Activated CD4-positive, CD25-positive, alpha-beta regulatory T cell (primary cell): ENCODE measurements at places on chromosomes 4 and X.

- DNase-seq: no peak
These were observed 984.4 kb downstream of the RAB28 start for GRCh38 chr4:12499693-12500092.

DNA sequence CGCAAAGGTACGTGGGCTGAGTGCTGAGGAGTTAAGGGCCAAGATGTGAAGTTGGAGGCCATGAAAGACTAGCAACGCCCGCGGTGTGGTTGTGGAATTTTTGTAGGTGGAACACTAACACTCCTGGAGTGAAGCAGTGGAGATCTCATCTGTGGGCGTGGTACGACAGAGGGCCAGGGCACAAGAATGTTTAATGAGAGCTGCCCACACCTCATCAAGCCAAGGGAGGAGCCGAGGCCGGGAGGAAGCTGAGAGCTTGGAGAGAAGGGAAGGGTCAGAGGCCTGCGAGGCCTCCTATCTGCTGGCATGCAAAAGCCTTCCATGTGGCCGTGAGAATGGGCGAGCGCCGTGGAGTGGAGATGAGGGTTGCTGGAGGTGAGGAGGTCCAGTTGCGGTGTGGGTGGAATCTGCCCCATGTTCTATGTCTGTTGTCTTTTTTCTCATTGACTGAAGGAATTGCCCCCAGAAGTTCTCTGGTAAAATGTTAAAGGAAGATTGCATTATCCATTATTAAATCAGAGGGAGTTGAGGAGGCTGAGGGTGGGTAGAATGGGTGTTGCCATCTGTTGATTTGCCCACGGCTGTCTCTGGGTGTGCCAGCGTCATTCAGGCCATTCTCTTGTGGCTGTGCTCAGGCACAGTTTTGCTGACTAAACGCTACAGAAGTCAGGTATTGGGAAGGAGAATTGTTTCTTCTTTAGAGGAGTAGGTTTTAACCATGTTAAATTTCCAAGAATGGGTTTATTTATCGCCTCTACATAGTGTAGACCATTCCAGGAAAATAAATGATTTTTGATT is 19.8 kb downstream of the SNX25 start:
- DNase-seq: no peak

GRCh38 chrX:69070949-69071650 is 94.2 kb downstream of the PJA1 start:
- DNase-seq: no peak

DNA sequence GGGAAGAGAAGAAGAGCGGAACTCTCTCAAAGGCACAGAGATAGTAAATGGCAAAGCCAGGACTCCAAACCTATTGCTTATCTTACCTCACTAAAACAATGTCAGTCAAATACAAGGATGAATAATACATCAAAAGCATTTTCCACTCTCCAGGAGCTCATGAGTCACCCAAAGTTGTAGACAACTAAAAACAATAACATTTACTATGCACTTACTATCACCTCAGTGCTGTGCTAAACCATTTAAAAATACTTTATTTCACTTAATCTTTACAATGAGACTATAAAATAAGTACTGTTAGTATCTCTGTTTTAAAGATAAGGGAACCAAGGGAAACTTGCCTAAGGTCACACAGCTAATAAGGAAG is 163.2 kb upstream of the SPANXC start:
- DNase-seq: no peak

GRCh38 chr4:82528868-82529267 is 32.9 kb downstream of the TMEM150C start:
- no peak for DNase-seq

GRCh38 chrX:152876931-152877840 is 20.7 kb upstream of the ZNF185 start:
- no peak for DNase-seq

DNA sequence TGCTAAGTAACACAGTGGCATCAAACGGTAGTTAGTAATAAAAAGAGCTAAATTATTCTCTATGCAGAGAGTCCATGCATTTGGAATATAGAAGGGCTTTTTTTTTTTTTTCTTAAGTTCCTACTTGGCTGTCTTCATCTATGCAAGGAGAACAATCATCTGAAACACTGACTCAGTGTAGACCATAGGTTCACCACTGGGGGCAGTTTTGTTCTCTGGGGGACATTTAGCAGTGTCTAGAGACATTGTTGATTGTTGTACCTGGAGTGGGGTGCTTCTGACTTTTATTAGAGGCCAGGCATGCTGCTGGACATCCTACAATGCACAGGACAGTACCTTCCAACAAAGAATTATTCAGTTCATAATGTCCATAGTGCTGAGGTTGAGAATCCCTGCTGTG is 41.2 kb downstream of the TMA16 start:
- DNase-seq: no peak

DNA sequence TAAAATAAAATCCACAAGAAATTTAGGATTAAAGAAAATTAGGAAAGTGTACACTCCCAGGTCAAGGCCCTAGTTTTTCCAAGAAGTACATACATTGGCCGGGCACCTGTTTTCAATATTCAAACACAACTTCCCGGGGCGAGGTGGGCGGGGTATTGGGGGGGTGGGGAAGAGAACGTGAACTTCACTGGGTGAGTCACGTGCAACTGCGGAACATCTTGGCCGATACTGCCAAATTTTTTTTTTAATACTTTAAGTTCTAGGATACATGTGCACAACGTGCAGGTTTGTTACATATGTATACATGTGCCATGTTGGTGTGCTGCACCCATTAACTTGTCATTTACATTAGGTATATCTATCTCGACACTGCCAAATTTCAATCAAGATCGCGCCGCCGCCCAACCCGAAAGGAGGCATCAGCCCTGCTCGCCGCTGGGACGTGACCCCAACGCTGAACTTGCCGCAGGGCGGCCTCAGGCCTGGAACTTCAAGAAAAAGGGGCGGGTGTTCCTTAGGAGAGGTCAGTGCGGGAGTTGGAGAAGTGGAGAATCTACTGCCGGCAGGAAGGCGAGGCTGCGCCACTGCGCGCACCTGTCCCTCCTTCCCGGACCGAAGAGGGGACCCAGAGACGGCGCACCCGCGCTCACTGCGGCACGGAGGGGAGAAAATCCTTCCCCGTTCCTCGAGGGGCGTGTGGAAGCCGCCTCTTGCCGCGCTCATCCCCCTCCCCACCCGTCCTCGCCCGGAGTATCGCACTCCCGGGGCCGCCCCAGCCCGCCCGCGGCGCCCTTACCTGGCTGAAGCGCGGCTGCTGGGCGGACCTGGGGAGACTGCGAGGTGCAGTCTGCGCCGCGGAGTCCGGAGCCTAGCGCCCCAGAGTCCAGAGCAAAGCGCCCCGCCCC is at the start of gene TEC:
TSS of gene TEC (minus strand) at position 883 of the 905 bp plus-strand sequence. CDS start 41,224 bp downstream, outside the sequence.
- no peak for DNase-seq

DNA sequence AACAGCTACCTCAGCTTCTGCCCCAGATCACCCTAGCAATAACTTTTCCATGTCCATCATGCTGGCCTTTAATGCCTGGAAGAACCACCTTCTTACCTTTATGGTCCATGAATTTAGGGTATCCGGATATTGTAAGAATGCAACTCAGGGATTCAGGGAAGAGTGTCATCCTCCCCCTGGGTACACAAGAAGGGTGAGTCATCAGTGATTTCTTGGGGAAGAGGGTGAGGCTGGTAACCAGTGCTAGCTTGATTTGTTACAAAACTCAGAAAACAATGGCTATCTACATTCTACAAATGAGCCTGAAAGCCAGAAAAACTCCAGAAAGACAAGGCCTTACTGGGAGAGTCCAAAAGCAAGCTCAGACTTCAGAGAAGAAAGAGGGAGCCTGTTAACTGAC is 10.4 kb upstream of the NALF2 start:
- DNase-seq: no peak

DNA sequence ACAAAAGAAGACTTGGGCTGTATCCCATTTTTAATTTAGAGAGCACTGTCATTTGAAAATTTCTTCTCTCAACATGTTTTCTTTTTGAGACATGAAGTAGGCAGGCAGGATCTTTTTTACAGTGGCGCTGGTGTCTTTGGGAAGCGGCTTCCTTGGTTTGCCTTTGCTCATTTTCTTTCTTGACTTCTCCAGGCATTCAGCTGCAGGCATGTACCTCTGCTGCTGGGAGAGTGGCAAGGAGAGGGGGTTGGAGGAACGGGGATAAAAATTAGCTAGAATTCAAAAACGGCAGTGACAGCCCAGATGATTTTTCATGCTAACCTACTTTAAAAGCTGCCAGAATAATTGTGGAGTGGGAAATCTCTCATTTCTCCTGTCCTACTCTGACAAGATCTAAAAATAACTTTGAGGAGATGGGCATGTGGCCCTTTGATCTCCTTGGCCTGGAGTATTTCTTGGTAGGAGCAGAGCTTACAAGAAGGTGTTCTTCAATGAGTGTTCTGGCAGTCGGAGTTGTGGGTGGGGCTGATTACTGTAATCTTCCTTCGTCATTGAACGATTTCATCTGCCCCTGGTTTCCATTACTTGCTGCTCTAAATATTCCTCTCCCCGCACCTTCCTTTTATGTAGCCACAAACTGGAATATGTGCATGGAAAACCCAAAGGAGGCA is 54.8 kb downstream of the TBL1X start:
- no peak for DNase-seq

GRCh38 chrX:29461039-29461438 is 754.3 kb upstream of the MAGEB2 start:
- no peak for DNase-seq

GRCh38 chr4:102758241-102759160 is 2.3 kb downstream of the MANBA start:
- DNase-seq: no peak

DNA sequence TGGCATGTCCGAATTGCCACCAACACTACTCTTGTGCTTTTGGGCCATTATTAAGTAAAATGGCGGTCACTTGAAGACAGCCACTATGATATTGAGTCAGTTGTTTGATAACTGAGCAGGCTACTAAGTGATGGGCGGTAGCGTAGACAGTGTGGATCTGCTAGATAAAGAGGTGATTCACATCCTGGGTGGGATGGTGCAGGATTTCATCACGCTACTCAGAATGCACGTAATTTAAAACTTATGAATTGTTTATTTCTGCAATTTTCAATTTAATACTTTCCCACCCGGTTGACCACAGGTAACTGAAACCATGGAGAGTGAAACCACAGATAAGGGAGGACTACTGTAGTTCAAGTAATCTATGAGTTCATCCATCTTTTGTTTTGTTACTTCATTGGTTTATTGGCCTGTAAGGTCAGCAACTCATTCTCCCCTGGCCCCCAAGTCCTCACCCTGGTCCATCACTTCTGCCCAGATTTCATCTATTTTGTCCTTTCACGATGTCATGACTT is 2.9 kb downstream of the ARAF start:
- no peak for DNase-seq

- no peak for DNase-seq
These were observed 18.4 kb downstream of the CT47B1 start for GRCh38 chrX:120857240-120857639.

DNA sequence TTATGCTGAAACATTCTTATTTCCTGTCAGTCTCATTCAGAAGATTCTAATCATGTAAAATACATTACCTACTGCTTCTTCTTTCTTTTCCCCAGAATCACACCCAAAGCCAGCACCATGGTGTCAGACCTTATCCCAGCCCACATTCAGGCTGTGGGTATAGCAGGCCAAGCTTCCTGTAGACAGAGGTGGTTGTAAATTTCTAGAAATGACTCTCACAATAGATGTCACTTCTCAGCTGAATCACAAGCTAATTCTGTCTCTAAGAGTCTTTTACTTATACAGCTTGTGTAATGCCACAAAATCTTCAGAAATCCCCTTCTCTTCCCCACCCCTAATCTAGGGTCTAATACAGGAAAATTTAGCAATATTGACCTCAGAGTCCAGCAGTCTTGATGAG is 239.6 kb downstream of the PARM1 start:
- DNase-seq: no peak

DNA sequence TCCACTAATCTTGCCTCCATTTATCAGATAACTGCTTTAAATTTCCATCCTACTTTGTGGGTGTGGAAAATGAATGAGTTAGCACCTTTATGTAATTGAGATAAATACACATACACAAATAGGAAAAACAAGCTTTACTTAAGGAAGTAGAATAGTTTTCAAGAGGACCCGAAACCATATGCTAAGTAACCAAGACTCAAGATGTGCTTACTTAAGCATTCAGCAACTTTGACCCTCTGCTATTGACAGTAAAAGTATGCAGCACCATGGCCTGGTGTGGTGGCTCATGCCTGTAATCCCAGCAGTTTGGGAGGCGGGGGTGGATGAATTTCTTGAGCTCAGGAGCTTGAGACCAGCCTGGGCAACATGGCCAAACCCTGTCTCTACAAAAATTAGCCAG is 29.9 kb downstream of the RNF175 start:
- no peak for DNase-seq

- no peak for DNase-seq
These were observed 716 bp downstream of the KIT start for GRCh38 chr4:54658252-54659093.

- DNase-seq: no peak
These were observed 103.4 kb upstream of the PJA1 start for GRCh38 chrX:69268611-69269010.

GRCh38 chr4:53637348-53637747 is 46.1 kb upstream of the LNX1 start:
- no peak for DNase-seq

DNA sequence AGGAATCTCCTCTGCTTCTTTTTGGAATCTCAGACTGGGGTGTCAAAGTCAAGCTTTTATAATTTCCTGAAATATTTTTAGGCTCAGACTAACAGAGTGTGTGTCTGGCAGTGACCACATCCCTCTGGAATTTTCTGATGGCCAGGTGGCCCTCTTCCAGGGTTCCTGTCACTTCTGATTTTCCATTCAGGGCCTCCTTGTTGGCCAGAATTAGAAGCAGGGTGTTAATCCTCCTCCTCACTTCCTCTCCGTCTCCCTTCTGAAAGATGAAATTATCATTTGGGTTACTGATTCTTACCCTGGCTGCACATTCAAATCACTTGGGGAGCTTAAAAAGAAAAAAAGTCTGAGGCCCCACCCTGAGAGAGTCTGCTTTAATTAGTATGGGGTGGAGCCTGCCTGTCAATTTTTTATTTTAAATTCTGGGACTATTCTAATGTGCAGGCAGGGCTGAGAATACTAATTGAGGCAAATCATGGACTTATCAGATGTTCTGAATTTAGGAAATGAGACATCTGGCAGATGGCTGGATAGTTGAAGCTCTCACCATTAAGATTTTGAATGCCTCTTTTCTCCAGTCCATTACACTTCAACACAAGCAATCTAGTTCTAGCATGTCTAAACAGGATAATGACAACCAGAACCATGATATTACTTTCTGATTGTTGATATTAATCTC is 43.2 kb downstream of the HAND2 start:
- no peak for DNase-seq

DNA sequence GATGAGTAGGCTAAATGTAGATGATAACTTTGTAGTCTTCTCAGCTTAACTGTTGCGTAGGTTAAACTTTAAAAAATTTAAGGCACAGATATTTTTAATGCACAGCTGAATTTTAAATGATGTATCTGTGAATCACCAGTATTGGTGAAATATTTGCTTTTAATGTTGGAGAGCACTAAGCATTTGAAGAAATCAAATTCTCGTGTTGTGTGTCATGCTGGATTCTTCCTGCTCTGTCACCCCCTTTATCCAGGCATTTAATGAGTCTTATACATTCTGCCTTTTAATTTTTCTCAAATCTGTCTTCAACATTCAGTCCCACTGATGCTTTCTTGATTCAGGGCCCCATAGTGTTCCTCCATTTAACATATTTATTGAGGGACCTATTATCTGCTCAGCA is 76.7 kb downstream of the SLC4A4 start:
- DNase-seq: no peak
